CD4-positive, alpha-beta T cell treated with Interleukin-17A for 1 hour (primary cell): ENCODE measurements at places on chromosomes 11 and 22.

DNA sequence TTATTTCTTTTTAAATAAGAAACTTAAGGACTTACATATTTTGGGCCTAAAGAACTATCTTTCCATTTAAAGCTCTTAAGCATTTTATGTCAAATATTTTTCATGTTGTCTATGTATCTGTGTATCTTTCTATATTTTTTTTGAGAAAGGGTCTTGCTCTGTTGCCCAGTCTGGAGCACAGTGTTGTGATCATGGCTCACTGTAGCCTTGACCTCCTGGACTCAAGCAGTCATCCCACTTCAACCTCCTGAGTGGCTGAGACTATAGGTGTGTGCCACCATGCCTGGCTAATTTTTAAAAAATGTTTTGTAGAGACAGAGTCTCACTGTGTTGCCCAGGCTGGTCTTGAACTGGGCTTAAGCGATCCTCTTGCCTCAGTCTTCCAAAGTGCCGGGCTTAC, 8.0 kb downstream of the STT3A start:
- DNase-seq = no peak

GRCh38 chr11:63443714-63444113, 47.3 kb downstream of the PLAAT5 start:
- DNase-seq = no peak

GRCh38 chr11:4083198-4083597, 11.4 kb upstream of the RRM1 start:
- DNase-seq = no peak

GRCh38 chr22:24473284-24473683, 21.8 kb upstream of the UPB1 start:
- DNase-seq = no peak

GRCh38 chr11:68750195-68751003, 921 bp downstream of the TESMIN start:
- peak; percentile 8 for DNase-seq

GRCh38 chr11:115606498-115607220, 102.4 kb upstream of the CADM1 start:
- no peak for DNase-seq

- DNase-seq = no peak
These were observed 963.4 kb downstream of the DLG2 start for GRCh38 chr11:84663731-84664130.

- DNase-seq = no peak
These were observed 29.5 kb downstream of the TMEM123 start for GRCh38 chr11:102422817-102423712.

DNA sequence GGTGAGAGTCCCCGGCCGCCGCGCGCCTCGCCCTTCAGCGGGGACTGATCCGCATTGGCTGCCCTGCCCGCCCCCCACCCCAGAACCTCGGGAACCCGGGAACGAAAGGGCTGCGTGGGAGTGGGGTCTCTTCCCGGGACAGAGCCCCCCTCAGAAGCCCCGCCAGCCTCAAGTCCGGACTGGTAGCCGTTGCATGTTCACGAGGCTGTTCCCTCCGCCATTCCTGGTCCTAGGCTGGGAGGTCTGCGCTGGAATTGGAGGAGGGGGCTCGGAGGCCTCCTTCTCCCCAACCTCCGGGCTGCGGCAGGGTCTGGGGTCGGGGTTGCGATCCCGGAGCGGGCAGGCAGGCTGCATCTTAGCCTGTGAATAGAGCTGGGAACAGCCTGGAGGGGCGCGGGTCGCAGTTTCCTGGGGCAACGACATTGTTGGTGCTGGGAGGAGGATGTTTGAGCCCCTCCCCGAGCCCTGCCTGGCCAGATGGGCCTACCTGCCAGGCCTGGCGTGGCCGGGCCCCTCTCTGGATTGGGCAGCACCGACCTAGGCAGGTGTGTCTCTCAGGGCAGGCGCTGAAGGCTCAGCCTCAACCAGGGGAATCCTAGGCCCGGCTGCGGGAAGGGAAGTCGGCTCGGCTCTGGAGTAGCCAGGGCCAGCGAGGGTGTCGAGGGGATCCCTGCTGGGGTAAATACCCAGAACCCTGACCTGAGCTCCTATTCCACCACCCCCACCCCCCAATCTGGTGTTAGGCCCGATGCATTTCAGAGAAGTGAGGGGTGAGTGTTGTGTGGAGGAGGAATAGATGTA, 670 bp downstream of the MAPK8IP1 start:
- DNase-seq = no peak

- no peak for DNase-seq
These were observed 12.9 kb downstream of the OR51L1 start for GRCh38 chr11:5007561-5007960.

DNA sequence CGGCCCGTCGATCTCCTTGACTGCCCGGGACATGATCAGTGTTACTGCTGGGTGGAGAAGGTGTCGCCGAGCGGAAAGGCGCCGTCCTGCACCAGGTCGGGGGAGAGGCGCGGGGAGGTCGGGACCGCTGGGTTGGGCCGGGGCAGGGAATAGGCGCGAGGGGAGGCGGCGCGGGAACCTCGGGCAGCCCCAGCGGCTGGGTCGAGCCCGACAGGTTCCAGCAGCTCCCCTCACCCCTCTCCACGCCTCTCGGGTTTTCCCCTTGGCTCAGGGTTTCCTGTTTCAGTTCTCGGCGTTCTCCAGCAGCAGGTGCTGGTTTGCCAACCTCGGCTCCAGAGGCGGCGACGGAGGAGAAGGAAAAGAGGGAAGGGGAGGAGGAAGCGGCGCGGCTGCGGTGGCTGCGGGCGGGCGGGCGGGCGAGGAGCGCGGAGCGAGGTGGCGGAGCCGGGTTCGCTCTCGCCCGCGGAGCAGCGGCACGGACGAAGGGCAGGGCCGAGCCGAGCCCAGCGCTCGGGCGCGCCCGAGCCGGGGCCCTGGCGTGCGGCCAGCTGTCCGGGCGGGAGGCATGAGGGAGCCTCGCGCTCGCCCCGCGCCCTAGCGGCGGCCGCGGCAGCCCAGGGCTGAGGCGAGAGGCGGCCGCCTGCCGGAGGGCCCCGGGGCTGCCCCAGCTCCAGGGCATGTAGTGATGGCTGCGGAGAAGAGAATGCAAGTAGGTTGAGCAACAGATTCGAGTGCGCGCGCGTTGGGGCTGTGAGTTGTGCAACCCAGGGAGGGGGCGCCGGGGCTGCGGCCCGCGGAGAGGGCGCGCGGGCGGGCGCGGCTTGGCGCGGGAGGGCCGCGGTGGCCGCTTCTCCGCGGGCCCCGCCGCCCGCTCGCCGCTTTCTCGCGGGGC, at the start of gene ZC3H12C:
ZC3H12C (plus strand) TSS at position 878 of the 892 bp plus-strand sequence. CDS start 20 bp downstream, outside the sequence.
- DNase-seq = peak; percentile 42

GRCh38 chr22:49979587-49980264, 19.2 kb downstream of the PIM3 start:
- peak; percentile 51 for DNase-seq

DNA sequence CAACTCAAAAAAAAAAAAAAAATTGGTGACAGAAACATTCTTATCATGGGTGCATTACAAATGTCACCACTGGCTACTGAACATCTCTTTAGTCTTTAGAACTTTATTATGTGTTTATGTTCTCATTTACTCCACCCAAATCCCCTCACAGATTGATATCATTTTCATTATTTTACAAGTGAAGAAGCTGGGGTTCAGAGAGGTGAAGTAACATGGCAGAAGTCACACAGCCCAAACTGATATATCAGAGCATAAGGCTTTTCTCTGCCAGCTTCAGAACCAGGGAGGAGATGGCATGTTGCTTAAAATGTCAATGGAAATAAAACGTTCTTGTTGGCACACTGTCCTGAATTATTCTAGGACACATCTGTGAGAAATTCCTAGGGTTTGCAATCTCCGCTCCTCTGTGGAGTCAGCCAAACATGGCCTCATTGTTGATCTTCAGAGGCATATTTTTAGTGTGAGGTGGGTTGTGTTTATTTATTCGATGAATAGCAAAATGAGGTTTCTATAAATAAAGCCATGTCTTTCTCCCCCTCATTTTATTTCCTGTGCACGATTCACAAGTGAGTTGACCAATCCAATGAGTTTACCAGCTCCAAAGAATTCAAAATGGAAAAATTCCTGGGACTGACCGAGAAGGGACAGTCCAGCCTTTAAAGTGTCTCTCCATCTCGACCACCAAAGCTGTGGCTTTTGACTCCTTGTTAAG, 72.9 kb upstream of the ANO1 start:
- no peak for DNase-seq

DNA sequence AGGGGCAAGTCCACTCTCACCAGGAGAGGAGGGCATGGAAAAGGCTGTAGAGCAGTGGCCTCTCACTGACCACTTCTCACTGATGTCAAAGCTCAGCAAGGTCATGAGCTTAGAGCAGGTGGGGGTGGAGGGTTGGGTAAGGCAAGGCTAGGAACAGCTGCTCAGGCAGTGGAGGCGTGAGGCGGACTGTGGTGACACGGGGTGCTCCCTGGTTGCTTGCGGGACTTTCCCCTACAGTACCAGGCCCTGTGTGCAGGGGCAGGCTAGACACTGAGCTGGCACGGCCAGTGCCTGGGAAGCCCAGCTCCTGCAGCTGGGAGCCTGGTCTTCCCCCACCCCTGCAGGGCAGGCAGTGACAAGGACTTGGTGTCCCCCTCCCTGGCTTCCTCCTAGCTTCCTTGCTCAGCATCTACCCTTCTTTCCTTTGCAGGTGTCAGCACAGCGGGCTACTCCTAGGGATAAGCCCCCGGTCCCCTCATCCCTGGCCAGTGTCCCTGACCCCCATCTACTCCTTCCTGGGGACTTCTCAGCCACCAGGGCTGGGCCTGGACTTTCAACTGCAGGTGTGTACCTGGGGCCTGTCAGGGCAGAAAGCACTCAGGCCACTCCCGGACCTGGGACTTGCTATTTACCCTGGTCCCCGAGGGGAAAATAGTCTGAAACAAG, 45.6 kb downstream of the PISD start:
- DNase-seq = no peak

DNA sequence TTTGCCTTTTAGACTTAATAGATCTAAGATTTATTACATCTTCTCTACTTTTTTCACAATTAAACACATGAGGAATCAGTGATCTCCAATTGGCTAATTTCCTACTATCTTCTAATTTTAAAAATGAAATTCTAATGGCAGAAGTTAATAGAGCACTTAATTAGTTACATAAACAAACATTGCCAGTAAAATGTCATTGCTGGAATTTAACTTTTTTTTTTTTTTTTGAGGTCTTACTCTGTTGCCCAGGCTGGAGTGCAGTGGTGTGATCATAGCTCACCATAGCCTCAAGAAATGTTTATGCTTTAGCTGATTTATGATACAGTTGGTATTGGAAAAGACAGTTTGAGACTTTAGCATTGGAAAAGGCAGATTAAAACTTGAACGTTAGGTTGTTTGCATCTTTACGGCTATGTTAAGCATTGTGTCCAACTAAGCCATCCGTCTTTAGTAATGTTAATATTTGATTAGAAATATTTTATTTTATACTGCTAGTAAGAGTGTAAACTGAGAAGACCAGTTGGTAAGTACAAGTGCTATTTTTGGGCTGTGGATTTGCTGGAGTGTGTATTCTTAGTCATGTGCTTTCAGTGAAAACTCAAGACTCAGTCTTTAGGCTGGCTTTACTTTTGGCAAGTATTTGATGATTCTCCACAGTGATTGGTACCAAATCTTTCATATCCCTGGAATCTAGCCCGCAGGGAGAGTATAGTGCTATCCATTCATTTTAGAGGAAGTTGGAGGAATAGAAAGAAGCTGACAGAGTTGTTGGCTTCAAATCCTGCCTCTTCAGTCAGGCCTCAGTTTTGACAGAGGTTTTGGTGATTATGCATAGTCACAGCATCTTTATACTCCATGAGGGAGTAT, 4.5 kb downstream of the ANO5 start:
- no peak for DNase-seq

DNA sequence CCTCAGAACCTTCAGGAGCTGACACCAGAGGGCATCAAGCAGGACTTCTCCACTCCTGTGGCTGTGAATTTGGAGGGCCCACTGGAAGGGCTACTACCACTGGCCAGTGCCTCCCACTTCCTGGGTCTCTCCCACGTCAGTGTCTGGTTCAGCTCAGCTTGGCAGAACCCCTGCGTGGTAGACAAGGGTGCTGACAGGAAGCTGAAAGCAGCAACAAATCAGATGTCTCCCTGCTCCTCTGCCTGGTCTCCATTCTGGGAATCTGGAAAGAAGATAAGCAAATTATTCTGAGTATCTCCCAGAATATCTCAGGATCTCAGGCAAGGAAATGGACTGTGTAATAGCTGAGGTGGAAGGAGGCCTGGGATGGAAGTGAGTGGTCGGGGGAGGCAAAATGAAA, 61.5 kb downstream of the TMPRSS5 start:
- no peak for DNase-seq

DNA sequence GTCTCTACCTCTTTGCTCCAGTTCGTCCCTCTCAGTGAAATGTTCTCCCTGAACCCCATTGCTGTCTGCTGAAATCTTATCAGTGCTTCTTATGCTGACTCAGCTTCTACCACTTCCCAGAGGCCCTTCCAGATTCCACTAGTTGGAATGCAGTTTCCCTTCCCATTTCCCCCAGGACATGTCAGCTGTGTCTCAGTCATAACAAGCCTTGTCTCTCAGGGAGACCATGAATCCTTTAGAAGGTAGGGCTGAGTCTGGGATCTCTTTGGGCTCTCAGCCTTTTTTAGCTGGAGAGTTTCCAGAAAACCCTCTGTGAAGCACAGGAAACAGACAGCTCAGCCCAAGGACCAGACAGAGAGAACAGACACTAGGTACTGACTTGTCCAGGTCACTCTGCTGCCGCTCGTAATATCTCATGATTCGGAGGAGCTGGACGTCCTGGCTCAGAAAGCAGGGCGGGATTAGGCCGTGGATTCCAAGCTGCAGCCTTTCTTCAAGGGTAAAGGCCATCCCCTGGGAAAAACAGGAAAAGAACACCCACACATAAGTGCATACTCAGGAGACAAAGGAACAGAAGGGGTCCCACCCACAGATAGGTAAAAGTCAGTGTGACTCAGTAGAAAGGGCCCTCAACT, 113.0 kb downstream of the ME3 start:
- DNase-seq = no peak

- DNase-seq = no peak
These were observed 34.8 kb upstream of the CCDC34 start for GRCh38 chr11:27397624-27398399.

- DNase-seq = no peak
These were observed 117.4 kb downstream of the RRM1 start for GRCh38 chr11:4211991-4212390.

- DNase-seq = no peak
These were observed 3.3 kb upstream of the DIXDC1 start for GRCh38 chr11:111933872-111934271.
